Cerebellar cortex (tissue), 1 donor: ENCODE measurements at places on chromosomes 7 and 10.

DNA sequence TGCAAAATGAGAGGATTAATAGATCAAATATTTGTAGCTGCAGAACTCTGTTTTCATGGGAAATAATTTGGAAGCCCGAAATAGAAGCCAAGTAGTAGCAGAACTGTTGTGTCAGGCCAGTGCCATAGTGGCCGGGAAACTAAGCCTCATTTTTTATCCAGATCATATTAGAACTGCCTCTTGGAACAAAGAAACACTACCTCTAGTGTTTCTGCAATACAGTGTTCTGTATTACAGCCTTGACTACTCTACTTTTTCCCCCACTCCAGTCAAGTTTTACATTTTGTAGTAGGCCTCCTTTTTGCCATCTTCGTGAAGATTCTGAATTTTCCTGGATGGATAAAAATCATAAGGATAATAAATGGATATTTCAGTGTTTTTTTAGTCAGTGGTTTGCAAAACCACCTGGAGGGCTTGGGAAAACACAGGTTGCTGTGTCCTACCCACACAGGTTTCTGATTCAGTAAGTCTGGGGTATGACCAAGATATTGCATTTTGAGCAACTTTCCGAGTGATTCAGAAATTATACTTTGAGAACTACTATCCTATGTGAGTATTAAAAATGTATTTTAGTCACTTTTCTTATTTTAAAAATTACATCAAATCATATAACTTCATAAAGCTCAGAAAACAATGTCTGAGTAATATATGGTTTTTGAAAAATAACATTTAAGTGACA, 326.2 kb upstream of the KAT6B start:
- no peak for DNase-seq

- no peak for DNase-seq
Measured at GRCh38 chr7:139246905-139247304, 15.9 kb downstream of the UBN2 start.

DNA sequence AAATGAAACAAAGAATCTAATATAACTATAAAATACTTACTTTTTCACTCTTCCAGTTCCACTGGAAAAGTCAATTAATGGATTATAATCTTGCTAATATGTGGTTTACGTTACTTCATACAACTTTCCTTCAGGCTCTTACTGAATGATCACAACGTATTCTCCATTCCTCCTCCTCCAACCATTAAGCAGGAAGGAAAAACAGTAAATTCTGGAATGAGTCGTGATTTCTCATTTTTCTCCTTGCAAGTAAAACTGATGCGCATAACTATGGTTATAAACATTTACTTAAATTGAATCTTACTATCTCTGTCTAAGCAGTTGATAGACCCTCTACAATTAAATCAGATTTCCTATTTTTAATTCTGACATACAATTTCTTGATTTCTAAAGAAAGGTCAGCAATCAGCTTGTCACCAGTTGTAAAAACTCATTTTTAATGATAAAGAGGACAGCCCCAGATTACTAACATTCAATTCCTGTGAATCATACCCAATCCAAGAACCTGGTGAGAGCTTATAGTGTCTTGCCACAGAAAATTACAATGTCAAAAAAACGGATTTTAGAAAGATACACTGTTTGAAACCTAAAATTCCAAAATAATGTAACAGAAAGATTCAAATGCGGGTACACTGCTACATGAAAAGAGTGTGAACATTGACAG, 64.3 kb downstream of the EZH2 start:
- DNase-seq, result no peak

DNA sequence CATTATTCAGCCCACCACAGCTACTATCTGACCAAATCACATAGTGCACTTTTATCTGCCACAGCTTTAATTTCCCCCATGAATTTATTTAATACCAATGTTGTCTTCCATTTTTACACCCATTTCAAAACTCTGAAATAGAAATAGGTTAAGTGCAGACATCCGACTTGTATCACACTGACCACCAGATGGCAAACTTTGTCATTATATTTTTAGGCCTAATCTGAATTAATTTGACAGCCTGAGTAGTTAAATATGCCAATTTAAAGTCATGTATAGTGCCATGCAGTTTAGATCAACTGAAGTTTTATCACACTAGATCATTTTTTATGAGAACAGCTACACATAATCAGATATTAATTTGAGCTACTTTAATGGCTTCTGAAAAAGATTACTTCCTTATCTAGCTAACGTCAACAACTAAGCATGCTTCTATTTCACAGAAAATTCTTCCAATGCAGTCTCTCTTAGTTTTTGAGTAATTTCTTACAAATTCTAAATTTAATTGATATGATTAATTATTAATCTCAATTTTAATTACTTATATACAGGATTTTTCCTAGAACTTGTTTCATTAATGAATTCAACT, 566.4 kb downstream of the GFRA1 start:
- DNase-seq, result peak; percentile 20

- no peak for DNase-seq
Measured at GRCh38 chr7:28701731-28702130, 256.4 kb downstream of the TRIL start.

GRCh38 chr7:141617280-141617679, 66.1 kb downstream of the AGK start:
- DNase-seq, result no peak

DNA sequence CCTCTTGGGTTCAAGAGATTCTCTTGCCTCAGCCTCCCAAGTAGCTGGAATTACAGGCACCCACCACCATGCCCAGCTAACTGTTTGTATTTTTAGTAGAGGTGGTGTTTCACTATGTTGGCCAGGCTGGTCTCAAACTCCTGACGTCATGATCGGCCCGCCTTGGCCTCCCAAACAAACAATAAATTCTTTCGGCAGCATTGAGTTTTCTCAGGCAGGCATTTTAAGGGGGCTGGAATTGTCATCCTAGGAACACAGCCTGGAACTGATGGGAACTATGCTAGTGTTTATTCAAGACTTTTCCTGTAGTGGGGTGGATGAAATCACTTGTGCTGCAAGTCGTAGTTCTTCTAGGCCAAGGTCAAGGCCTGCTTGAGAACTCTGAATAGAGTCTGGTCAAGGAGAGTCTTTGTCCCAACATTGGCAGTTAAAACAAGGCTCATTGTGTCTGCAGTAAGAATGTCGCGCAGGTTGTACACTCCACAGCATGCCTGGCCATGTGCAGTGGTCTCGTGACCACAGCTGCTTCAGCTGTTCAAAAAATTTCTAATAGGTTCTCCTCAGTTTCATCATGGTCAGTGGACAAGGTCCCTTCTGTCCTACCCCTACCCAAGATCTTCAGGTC, 92.8 kb downstream of the HECW1 start:
- no peak for DNase-seq

GRCh38 chr10:70715853-70716795, 43.8 kb downstream of the ADAMTS14 start:
- DNase-seq, result no peak
